Lung microvascular endothelial cell (primary cell): ENCODE measurements at places on chromosomes 4 and X. TPM values are rescaled to one million over a fixed set of nuclear protein-coding genes. Genes with fewer than 3 reads are reported as not detected.

POU3F4 gene
- not detected in 2 replicates for total RNA-seq

DNA sequence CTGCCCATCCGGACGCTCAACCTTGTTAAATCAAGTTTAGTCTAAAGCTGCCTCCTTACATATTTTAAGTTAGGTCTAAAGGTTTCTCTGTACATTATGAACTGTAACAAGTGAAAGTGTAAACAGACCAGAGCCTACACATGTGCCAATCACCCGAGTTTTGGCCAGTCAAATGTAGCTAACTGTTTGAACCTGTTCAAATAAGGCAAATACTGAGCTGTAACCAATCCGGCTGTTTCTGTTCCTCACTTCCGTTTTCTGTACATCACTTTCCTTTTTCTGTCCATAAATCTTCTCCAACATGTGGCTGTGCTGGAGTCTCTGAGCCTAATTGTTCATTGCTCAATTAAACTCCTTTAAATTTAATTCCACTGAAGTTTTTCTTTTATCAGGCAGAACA lies 113.3 kb upstream of the SHISA3 start:
- no peak for DNase-seq

GRCh38 chrX:82092307-82092706 lies 890.4 kb downstream of the SH3BGRL start:
- no peak for DNase-seq

DNA sequence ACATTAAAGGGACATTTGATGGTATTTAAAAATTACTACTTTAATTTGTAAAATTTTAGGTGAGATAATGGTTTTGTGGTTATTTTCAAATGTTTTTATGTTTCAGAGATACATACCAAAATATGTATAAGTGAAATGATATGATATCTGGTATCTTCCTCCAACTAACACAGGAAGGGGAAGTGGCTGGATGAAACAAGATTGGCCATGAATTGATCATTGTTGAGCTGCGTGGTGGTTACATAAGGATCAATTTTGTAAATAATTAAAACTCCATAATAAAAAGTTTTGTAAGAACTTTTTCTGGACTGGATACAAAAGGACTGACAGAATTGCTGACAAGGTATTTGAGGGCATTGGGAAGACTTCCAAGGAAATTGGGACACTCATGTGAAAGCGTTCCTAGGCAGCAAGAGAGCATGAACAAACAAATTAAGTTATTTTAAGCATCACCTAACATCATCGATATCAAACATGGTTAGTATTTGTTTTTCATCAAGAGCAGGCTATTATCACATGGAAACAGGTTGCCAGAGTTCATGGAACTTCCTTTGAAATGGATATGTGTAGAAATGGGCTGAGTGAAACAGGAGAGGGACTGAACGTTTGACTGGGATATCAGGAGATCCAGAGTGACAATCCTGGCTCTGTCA lies 4.4 kb upstream of the PGM2 start:
- no peak for DNase-seq

DNA sequence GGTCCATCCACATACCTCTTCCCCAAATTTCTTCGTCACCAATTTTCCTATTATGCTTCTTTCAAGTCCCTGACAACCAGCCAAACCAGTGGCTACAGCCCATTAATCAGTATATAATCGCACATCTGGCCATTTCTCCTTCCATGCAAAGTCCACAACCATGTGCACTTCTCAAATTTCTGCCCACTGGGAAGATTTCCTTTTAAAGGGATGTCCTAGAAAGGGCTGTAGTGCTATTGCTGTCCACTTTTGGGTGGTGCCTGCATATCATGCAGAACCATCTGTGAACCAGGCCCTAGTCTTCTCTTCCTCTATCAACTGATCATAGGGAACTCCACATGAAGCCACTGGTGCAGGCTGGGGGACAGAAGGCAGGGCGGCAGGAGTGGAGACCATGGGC lies 55.2 kb upstream of the MID1IP1 start:
- DNase-seq: no peak
